ENCODE measurements at places on chromosomes 16 and 17.

DNA sequence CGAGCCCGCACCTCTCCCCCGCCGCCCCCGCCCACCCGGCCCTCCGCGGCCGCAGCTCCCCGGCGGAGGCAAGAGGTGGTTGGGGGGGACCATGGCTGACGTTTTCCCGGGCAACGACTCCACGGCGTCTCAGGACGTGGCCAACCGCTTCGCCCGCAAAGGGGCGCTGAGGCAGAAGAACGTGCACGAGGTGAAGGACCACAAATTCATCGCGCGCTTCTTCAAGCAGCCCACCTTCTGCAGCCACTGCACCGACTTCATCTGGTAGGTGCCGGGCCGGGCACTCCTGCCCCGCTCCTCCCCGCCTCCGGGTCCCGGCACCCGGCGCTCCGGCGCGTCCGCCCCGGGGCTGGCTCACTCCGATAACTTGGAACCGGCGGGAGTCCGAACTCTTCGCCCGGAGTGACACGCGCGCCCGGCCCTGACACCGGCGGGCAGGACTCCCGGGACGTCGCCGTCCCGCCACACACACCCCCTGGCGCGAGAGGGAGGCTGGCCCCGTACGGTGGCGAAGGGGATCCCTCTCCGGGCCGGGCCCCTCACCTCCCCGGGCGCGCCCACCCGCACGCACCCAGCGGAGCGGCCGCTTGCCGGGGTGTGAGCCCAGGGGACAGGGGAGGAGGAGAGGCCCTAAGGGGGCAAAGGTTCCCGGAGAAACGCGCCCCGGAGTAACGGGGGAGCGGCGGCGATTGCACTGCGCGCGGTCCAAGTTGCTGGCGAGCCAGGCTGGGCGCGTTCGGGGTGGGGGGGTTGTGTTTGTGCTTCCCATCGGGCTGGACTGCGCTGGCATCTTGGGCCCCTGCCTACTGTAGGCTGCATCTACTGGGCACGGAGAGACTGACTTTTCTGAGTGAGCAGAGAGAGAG, 581 bp downstream of the PRKCA start:
- peak; percentile 38 for DNase-seq

GRCh38 chr16:31078597-31079341, 4.5 kb downstream of the ZNF646 start:
- no peak for DNase-seq

- no peak for DNase-seq
Measured at GRCh38 chr17:78674595-78675315, 97.6 kb upstream of the DNAH17 start.

- DNase-seq = no peak
Measured at GRCh38 chr17:33202021-33202420, 91.1 kb downstream of the ASIC2 start.

DNA sequence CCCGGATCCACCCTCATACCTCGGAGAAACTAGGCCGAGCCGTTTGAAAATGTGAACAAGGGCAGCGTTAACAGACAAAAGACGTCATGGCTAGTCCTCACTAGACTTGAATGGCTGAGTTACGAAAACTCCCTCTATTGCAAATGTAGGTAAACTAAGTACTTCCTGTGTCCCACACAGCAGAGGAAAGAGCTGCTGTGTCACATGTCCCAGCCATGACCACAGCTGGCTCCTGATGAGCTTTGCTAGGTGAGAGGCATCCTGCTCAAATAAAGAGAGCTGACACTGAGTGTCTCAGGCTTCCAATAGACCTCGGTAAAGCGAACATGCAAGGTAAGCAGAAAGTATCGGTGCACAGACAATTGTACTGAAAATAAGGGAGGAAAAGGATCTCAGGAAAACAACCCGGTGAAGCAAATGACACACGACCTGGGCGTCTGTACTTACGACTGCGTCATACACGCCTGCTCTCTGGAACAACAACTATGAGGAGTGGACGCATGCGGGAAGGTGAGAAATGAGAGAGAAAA, 26.0 kb downstream of the TMEM204 start:
- DNase-seq = no peak

DNA sequence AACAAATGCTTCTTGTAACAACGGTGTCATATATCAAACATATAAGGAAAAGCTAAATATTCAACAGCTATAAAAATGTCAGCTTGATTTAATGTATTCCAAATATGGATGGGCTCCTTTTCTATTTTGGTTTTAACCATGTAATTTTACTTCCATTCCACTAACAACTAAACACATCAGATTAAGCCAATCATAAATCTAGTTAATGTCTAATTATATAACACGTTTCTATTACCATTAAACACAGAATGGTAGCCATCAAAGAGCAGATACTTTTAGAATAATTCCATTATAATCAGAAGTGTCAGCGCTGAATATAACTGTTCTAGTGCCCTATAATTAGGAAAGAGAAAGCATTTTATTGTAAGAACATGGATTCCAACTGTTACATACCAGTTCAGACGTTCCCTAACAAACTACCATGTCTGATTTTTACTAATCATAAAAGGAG, 10.0 kb downstream of the CMC2 start:
- no peak for DNase-seq

DNA sequence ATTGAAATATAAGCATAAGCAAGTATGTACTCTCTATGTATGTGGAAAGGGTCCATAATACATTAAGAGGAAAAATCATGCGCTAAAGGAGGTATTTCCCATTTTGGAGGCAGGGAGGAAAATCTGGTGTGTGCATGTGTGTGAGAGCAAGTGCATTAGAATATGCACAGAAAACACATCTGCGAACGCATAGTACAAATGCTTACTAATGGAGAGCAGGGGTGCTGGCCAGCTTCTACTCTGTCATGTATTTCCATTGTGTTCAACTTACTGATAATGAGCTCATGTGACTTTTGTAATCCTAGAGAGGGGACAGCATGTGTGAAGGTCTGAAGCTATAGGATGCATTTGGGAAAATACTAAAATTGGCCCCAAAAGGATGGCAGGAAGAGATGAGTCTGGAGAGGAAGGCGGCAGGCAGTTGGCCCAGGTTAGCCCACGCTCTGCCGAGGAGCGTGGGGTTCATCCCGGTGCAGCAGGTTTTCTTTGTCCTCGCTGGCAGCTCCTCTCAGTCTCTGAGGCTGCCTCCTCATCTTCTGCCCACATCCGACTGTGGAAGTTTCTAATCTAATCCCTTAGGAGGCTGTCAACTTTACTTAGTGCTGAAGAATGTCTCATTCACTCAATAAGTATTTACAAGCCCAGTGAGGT, 17.8 kb upstream of the KSR1 start:
- no peak for DNase-seq

GRCh38 chr16:50708373-50709060, 15.1 kb downstream of the NOD2 start:
- no peak for DNase-seq

GRCh38 chr16:70476272-70477020, 22.1 kb downstream of the FCSK start:
- peak; percentile 48 for DNase-seq

- no peak for DNase-seq
Measured at GRCh38 chr16:19488213-19488640, 33.7 kb downstream of the GDE1 start.

DNA sequence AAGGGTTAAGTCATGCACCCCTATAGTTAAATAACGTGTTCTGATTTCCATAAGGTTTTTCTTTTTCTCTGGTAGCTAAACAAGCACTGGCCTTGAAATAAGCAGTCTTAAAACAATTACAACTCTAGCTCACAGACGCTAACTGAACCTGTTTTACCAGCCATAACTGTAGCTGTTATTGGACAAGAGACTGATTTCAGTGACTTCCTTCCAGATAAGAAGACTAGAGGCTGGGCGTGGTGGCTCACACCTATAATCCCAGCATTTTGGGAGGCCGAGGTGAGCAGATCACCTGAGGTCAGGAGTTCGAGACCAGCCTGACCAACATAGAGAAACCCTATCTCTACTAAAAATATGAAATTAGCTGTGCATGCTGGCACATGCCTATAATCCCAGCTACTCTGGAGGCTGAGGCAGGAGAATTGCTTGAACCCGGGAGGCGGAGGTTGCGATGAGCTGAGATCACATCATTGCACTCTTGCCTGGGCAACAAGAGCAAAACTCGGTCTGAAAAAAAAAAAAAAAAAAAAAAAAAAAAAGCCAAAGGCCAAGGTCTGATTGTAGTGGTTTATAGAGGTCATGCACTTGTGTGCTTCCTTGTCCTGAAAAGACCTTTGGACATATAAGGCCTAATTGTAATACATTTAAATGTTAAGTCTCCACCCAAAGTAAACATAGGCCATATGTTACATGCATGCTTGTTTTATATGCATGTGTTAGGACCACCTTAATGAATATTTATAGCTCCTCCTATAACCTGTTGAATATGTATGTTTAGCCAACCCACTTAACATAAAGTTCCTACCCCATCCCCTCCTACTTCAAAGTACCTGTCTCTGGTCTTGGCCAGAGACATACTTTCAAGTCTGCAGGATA, 319.5 kb upstream of the CA10 start:
- no peak for DNase-seq

DNA sequence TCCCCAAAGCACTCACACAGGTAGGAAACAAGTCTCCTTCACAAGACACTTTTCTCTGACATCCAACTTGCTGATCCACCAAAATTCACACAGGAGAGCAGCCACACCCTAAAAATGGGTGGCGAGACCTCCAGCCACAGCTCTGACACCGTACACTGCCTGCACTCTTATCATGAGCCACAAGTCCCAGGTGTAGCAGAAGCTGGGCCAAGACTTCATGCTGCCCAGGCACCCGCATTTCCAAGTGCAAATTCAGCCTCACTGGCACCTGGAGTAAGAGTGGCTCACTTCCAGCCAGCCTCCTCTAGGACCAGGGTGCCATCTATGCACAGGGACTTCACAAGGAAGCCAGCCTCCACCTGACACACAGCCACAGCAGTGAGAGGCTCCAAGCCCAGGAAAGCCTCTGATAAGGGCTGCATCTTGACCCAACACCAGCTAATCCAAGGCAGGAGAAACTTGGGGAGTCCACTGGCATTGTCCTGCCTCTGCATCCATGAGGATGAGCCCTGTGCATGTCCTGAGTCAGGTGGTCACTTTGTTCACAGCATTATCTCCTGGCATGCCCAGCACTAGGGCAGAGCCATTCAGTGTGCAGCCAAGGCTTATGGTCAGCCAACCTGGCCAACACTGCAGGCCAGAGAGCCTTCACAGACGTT, 2.6 kb upstream of the ZNF768 start:
- DNase-seq = no peak

GRCh38 chr17:41657936-41658335, 30.7 kb upstream of the EIF1 start:
- no peak for DNase-seq

DNA sequence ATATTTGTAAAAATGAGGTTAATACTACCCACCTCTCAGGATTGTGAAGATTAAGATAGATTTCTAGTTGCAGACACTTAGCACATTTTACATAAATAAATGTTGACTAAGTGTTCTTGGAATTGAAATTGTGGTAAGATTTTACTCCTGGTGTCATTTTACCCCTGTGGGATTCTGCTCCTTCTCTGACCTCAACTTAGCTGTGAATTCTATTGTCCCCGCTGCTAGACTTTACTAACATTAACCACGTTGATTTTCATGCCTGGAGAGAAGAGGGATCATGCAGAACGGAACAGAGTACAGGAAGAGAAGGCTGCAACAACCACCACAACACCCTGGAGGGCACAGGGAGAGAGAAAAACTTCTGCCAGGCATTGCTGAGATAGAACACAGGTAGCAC, 2.1 kb upstream of the TOM1L1 start:
- no peak for DNase-seq

All from stromal cell of bone marrow (primary cell).